ENCODE measurements at places on chromosomes 5 and 9.

DNA sequence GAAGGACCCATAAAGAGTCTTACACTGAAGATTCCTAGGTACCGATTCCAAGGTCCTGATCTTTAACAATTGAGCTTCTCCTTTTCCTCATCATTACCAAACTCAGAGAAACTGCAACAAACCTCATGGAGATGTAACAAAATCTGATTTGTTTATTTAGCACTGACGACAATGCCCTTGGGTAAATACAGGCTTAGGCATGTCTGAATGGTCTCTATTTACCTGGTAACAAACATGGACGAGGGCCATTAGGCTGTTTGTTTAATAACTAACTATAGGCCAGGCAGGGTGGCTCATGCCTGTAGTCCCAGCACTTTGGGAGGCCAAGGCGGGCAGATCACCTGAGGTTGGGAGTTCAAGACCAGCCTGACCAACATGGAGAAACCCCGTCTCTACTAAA, 333.3 kb downstream of the AGTPBP1 start:
- DNase-seq: no peak

- DNase-seq: no peak
These were observed 1310.8 kb upstream of the WWC1 start for GRCh38 chr5:166980666-166981065.

- no peak for DNase-seq
These were observed 70.6 kb downstream of the HMCN2 start for GRCh38 chr9:130336027-130336610.

DNA sequence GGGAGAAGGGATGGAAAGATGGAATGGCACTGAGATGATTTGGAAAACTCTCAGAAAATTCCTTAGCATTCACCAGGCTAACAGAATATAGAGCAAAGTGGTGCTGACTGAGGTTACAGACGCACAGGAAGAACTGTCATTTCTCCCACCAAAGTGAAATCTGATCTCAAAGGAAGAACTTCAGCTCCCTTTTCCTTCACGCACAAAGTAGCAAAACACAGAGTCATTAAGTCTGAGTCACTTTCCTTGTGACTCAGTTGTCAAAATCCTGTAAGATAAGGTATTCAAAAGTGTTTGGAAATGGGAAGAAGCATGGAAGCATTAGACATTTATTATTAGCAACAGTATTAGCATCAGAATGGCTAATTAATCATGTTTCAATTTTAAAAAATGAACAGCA, 11.7 kb downstream of the MPDZ start:
- no peak for DNase-seq

- DNase-seq: no peak
These were observed 11.4 kb downstream of the LRRC8A start for GRCh38 chr9:128893354-128893753.

DNA sequence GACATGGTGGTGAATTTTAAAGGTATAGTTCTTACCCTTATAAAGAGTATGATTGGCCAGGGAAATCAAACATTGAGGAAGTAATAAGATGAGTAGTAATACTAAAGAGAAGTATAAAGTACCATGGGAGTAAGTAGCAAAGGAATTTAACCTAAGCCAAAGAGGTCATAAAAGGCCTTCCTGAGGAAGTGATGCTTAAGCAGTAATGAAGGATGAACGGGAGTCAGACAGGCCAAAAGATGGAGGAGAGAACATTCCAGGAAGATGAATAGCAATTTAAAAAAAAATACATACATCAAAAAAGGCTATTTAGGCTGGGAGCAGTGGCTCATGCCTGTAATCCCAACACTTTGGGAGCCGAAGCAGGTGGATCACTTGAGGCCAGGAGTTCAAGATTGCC, 29.0 kb downstream of the KLHL3 start:
- no peak for DNase-seq

GRCh38 chr9:79428422-79428821, 143.3 kb upstream of the TLE4 start:
- DNase-seq: no peak

DNA sequence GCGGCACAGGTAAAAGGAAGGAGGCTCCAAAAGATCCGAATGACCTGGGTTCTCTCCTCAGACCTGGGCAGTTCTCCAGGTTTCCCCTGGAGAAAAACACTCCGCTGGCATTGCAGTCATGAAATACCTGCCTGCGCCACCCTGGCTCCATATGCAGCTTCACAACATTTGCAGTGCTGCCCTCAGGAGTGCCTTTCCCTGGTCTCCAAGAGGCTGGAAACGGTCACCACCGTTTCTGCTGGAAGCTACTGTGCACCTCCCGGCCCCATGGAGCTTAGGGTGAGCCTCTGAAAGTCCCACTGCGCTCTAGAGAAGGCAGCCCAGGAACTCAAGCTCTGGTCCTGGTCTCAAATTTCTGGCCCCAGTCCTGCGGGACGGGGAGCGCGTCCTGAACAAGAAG, 670 bp downstream of the UGT3A1 start:
- no peak for DNase-seq

- no peak for DNase-seq
These were observed 73.9 kb upstream of the ANKH start for GRCh38 chr5:14945450-14945849.

GRCh38 chr5:165720901-165721300, 2215.5 kb downstream of the MAT2B start:
- no peak for DNase-seq

DNA sequence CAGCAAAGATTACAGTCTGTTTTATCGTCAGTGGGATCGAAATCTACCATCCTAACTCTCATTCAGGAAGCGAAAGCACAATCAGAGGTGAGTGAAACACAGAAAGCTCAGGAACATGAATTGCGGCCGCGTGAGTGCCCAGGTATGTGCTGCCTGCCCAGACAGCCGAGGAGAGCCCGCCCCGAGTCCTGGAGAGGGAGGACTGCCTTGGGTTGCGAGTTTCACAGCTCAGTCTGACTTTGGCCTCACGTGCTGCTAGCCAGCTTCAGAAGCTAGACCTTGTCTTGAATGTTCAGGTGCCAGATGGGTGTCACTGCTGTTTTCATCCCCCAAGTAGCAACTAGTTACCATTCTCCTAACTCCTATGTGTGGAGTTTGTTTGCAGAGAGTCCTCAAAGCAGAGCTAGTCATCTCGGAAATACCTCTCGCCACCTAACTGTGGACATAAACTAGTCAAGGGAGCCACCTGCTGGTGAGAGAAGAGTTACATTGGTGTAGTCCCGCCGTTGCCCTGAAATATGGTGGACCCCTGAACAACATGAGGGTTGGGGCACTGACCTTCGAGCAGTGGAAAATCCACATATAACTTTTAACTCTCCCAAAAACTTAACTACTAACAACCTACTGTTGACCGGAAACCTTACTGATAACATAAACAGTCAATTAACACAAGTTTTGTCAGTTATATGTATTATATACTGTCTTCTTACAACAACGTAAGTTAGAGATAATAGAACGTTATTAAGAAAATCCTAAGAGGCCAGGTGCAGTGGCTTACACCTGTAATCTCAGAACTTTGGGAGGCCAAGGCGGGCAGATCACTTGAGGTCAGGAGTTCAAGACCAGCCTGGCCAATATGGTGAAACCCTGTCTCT, 80.9 kb downstream of the GOLPH3 start:
- peak; percentile 62 for DNase-seq

DNA sequence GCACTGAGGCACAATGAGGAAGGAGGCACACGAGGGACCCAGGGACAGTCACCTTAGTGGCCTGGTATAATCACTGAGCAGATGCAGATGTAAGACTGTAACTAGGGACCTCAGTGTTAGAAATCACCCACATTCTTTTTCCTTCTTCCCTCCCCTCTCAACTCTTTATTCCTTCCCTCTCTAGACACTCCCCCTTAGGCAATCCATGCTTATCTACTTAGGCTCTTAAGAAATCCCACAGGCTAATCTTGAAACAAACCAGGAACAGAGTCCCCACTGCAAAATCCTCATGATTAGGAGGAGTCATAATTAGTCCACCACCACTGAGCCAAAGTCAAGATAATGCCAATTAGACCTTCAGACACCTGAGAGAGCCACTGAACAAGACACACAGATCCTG, 84.7 kb downstream of the ELAVL2 start:
- DNase-seq: no peak

GRCh38 chr5:57450991-57451876, 31.4 kb downstream of the ACTBL2 start:
- no peak for DNase-seq

DNA sequence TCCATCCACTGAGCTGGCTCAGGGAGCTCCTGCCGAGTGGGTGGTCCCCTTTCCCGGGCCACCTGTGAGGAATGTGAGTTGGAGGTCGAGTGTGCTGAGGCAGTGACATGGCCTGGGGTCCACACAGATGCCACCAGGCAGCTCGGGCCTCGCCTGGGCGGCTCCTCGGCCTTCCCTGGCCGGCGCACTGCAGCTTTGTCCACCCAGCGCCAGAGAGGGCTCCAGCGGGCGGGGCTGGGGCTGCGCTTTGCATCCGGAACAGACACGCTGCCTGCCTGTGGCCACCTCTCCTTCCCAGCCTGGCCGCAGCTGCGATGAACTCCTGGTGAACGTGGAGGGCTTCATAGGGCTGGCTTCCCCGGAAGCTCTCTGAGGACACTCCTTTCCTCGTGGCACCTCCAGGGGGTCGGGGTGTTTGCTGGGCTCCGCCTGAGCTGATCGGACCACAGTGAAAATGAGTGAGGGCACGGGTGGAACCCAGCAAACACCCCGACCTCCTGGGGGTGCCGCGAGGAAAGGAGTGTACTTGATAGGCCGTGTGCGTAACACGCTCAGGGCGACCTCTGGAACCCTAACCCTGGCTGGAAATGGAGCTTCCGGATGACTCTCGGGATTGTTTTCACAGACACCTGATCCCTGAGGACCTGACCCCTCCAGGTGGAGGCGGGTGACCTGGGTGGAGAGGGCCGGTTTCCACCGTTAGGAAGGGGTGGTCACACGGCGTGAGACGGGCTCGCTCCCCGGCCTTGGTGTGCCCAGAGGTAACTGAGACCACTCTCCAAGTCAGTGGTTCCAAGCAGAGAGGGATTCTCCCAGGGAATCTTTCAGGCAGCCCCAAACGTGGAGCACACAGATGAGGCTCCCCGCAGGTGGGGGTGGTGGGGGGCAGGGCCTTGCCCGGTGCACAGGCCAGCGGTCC, 31.8 kb upstream of the RXRA start:
- no peak for DNase-seq

DNA sequence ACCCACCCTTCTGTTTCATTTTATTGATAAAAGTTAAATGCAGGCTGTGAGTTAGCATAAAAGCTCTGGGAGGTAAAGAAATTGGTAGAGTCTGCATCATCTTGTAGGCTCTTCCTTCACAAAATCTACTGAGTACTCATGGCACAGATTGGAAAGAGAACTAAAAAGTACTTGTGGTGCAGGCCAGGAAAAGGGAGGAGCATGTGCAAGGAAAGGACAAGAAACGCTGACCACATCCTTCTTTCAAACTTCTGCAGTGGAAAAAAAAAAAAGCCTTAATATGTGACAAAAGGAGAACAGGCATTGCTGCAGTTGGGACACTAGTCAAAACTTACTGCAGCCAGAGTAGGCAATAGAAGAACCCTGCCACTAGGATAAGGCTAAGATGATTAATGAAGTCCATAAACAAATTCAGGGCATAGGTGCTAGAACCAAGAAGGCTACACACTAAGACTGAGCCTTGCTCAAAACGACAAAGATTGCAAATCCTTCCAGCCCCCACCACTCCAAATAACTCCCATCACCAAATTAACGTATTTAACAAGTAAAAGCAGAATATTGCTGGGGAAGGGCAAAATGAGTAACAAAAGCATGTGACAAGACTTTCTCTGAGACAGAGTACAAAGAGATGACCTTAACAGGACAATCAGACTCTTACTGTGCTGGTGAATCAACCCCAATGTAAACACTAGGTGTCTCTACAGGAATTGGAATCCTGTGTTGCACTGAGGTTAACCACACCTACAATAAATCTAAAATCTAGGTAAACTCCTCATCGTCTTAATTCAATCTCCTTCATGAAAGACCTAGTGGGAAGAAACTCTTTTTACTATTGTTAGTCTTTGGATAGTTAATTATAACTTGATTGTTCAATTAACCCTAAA, 1024.8 kb downstream of the TLE1 start:
- no peak for DNase-seq

DNA sequence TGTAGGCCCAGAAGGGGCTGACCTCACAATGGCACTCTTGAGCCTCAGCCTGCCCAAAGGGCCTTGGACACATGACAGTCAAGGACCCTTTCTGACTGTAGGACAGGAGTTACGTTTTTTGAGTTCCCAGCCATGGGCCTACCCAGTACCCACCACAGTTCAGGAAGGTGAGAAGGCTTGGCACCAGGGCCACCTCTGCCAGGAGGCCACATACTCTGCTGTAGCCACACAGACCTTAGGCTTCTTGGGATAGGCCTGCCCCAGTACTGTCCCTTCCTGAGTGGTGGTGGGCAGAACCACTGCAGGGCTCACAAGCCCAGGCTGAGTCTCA, 12.8 kb downstream of the PDLIM4 start:
- peak; percentile 8 for DNase-seq

GRCh38 chr5:173625261-173625660, 8.8 kb upstream of the BOD1 start:
- no peak for DNase-seq

GRCh38 chr9:23820451-23821374, 5.3 kb downstream of the ELAVL2 start:
- no peak for DNase-seq

GRCh38 chr5:15993919-15994318, 185.7 kb downstream of the MARCHF11 start:
- no peak for DNase-seq

DNA sequence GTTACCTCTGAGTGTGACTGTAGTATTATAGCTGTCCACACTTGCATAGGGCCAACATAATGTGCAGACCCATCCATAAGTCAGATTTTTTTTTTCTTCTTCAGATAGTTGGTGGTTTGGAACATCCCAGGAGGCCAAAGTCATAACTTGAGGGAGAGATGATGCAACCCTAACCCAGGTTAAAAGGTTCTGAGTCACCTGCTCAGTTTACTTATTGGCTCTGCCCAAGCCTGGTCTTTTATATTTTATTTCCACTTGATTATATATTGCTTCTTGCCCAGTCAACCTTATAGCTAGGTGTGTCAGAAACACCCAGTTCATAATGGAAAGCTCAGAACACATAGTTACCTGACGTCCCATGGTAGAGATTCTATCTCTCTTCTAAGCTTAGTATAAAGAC, 113.1 kb upstream of the PCSK1 start:
- DNase-seq: no peak

- no peak for DNase-seq
These were observed 63.1 kb upstream of the CXCL14 start for GRCh38 chr5:135641734-135642487.

DNA sequence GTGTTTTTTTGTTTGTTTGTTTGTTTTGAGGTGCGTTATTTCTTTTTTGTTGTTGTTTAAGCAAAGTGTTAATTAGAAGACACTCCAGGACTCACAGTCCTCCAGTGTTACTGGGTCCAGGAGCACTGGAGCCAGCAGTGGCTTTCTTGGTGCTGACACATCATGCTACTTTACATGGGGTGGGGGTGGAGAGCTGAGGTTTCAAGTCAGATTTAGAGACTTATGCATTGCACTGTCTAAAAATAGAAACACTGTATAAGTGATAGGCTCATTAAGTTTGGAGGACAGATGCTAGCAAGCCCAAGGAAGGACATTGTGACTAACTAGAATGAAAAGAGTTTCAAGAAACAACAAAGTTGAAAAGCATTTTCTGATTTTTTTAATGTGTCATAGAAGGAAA, 2209.2 kb downstream of the MAT2B start:
- DNase-seq: no peak

Measured in CD4-positive, alpha-beta T cell treated with Interleukin-4 for 1 hour (primary cell).